ENCODE measurements at places on chromosomes 7 and 10.
A peak's percentile ranks its signal among the peaks of the same experiment; 100 is the strongest.

DNA sequence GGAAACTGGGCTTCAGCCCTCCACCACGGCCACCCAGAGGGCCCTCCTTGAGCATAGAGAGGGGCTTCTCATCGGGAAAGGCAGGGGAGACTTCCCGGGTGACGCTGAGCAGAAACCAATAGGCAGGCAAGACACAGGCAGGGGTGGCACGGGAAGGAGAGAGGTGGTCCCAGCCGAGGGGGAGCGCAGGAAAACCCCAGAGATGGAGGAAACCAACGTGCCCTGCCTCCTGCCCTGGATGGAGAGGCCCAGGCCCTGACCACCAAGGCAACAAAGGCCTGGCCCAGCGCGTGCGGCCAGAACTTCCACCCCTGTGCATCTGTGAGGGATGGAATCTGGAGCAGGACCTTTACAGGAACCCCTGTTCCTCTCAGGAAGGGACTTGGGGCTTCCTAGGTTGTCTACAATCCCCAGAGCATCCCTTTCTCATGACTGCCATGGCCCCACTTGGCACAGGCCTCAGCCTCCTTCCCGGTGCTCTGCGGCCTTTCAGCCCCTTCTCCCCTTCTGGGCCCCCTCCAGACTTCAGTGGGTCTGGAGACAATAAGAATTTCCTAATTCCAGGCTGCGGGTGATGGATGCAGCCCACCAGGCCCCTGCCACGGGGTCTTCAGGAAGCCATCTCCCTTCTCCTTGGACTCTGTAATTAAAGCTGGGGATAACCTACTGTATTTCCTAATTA, 137.0 kb upstream of the RET start:
- no peak for DNase-seq

DNA sequence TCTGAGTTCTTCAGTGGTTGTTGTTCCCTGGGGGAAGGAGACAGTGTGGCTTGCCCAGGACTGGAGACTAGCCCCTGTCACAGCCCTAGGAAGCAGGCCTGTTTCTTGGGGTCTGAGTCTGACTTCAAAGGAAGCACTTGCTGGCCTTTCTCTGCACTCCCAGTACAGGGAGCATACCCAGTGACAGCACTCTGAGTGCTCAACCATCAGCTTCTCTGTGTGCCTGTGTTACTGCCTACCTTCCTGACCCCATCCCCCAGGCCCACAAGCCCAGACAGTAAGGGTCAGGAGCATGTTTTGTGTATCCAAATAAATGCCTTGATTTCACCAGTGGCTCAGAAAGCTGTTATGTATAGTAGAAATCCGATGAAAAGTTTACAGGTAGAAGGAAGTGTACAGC, 48.9 kb downstream of the OGDH start:
- DNase-seq: no peak

GRCh38 chr10:60828489-60828852, 50.2 kb downstream of the CDK1 start:
- DNase-seq: no peak

- peak; percentile 32 for DNase-seq
Measured at GRCh38 chr10:117552701-117553141, 10.2 kb downstream of the EMX2 start.

DNA sequence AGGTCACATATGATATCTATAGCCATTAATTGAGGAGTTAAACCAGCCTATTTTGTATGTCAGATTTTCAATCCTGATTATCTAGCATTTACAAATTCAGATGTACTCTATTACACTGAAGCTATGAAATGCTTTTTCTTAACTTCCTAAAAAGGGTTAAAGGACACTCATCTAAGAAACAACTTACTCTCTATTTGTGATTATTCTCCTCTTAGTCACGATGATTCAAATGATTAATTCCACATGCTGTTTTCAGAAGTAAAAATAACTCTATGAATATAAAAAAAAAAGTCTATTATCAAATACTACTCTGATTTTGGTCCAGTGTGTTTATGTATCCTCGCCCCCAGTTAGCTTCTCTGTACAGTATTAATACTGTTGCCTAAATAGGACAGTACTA, 1199.9 kb downstream of the GATA3 start:
- no peak for DNase-seq

- DNase-seq: no peak
Measured at GRCh38 chr7:5557920-5558401, 134.3 kb upstream of the TNRC18 start.

DNA sequence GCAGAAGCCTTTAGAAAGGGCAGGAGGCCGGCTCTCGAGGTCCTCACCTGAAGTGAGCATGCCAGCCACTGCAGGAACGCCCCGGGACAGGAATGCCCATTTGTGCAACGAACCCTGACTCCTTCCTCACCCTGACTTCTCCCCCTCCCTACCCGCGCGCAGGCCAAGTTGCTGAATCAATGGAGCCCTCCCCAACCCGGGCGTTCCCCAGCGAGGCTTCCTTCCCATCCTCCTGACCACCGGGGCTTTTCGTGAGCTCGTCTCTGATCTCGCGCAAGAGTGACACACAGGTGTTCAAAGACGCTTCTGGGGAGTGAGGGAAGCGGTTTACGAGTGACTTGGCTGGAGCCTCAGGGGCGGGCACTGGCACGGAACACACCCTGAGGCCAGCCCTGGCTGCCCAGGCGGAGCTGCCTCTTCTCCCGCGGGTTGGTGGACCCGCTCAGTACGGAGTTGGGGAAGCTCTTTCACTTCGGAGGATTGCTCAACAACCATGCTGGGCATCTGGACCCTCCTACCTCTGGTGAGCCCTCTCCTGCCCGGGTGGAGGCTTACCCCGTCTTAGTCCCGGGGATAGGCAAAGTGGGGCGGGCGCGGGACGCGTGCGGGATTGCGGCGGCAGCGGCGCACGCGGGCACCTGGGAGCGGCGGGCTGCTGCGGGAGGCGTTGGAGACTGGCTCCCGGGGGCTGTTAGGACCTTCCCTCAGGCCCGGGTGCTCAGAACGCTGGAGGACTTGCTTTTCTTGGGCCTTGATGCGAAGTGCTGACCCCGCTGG, at the start of gene FAS:
Gene FAS, plus strand, starts transcription at position 415 of the 777 bp plus-strand sequence. Its CDS starts 79 bp downstream, at position 494.
- peak; percentile 58 for DNase-seq

DNA sequence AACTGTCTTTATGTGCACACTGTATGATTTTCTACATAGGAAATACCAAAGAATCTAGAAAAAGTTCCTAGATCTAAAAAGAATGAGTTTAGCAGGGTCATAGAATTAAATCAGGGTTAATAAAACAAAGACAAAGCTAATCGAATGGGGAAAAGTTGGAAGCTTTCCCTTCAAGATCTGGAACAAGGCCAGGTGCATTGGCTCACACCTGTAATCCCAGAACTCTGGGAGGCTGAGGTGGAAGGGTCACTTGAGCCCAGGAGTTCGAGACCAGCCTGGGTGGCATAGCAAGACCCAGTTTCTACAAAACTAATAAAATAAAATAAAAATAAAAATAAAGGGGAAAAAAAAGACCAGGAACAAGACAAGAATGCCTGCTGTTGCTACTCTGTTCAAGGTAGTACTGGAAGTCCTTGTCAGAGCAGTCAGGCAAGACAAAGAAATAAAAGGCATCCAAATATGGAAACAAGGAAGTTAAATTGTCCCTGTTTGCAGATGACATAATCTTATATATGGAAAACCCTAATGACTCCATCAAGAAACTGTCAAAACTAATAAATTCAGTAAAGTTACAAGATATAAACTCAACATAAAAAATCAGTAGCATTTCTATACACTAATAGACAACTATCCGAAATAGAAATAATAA, 76.1 kb upstream of the RHEB start:
- DNase-seq: no peak

DNA sequence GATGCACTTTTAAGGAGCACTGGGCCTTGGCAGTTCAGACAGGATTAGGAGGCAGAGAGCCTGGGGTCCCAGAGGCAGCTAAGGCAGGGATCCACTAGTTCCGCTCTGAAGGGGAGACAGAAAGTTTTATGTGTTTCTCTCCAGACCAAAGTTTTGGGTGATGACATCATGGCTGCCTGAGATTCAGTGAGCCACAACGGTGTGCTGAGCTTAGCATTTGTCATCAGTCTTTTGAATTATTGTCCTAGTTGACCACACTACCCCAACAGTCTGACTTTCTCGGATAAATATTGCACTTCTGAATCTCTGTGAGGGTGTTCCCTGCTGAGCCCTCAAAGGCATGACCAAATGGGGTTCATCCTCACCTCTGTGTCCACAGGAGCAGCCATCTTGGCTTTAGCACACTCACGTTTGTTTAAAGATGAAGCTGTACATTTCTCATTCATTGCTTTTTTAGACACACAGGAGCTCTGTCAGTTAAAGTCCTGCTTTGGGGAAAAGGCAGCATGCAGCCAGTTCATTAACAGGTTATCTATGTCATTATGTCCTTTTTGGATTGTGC, 297.7 kb upstream of the LRGUK start:
- peak; percentile 64 for DNase-seq

GRCh38 chr7:50749896-50750295, 32.8 kb downstream of the GRB10 start:
- no peak for DNase-seq

GRCh38 chr7:106571563-106571962, 89.4 kb downstream of the CCDC71L start:
- no peak for DNase-seq

DNA sequence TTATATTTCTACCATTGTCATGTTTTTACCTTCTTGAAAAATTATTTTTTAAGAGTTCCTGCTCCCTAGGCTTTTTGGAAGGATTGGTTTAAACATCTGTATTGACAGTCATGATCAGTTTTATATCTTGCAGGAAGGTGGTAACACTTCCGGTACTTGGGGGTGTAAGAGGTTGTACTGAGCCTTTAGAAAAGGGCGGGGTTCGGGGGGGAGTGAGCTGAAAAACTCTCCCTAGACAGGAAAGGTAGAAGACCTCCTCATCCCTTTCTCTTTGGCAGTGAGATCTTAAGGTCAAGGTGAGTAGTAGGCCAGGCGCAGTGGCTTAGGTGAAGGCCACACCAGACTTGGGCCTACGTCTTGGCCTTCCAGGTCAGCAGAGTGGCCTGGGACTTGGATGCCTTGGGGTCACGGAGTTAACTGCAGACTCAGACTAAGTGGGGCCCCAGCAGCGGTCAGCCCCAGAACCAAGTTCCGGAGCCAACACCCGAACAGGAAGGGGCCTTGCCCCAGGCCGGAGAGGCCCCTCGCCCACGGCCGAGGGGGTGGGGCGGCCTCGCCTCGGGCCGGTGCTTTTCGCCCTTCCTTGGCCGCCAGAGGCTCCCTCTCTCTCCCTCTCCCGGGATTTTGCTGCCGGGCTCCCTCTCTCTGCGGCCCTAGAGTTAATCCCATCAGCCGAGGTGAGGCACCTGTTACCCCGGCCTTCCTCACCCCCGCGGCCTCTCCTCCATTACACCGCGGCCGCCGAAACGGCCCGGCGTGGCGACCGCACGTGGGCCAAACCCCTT, at the start of gene PPP1R9A:
Gene PPP1R9A, plus strand, starts transcription at position 569 of the 785 bp plus-strand sequence. CDS start 2,520 bp downstream, outside the sequence.
- DNase-seq: peak; percentile 60

GRCh38 chr7:149595541-149595940, 97.9 kb upstream of the ZNF746 start:
- DNase-seq: no peak

- DNase-seq: no peak
Measured at GRCh38 chr7:79091011-79091410, 362.5 kb downstream of the MAGI2 start.

Measured in left kidney (tissue), 8 donors.